ENCODE measurements at places on chromosomes 12 and 14.
A peak's percentile ranks its signal among the peaks of the same experiment; 100 is the strongest.

DNA sequence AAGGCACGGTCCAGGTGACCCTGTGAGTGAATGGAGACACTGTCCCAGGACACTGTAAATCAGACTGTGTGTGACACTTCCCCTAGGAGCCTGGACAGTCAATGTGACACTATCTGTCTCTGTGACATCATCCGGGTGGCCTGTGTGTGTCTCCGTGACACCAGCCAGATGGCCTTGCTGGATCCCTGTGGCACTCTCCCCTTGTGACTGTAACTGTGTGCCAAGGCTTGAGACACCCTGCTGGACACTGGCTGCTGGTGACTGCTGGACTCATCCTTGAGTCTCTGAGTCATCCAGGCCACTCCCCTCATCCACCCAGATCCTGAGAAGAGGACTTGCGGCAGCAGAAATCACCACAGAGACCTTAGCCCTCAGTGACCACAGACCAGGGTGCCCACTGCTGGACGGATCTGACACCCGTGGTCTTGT lies 51.6 kb downstream of the MVK start:
- DNase-seq = no peak

DNA sequence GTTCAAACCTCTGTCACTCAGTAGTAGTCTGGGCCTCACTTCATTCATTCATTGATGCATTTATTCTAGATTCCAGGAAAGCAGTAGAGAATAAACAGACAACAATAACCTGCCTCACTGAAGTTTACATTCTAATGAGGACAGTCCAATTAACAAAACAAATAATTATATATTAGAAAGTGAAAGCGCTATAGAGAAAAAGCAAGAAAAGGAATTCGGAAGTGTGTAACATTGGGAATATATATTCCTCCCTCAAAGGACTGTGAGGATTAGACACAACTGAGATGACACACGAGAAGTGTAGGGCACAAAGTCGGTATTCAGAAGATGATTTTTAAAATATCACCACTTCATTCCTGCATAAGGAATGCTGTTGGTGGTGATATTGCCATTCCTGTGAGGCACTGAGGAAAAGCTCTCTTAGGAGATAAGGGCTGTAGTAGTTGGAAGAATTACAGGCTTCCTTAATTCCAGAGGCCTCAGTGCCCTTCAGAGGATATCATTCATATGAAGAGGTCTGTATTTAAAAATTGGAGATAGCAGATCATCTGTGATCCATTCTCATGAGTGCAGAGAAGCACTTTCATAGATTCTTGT lies 3.9 kb upstream of the DUSP6 start:
- no peak for DNase-seq

DNA sequence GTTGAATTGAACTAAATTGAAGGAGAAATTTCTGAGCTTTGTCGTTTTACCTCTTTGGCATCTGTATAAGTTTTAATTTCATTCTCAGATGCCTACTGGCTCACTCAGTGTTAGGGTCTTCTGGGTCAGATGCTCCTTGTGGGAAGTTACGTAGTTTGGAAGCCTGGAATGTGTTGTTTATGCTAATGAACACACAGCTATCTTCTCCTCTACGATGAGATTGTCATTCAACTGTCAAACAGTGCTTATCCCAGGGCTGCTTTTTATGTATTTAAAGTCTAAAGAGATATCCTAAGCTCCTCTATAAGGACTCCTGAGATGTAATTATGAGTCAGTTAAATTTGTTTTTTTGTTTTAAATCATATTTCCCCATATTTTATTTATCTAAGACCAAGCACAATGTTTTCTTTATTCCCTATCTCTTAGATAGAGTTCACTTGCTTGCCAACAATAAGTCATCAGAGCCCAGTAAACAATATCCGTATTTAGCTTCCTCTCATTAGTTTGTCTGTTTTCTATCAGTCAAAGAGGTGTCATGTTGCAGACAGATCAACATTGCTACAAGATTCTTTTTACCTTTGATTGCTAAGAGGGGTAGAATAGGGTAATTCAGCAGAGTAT lies 368.0 kb upstream of the PDE3A start:
- no peak for DNase-seq

DNA sequence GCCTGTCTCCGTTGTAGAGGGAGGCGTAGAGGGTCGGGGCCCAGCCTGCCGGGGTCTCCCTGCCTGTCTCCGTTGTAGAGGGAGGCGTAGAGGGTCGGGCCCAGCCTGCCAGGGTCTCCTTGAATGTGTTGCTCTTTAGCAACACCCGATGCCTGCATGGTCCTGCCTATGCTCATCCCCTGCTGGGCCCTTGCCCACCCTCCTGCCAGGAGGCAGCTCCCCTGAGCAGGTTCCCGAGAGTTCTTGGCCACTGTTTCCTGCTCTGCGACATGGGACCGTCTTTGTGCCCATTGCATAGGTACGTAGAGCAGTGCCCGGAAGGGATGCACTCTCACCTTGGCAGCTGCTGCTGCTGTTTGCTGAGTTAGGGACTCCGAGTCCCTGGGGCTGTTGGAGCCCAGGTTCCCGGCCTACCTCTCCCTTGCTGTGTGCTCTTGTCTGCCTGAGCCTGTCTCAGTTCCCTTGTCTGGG lies 3.3 kb downstream of the KIF26A start:
- no peak for DNase-seq

GRCh38 chr14:84420221-84420620 lies 1109.7 kb upstream of the FLRT2 start:
- DNase-seq = no peak

DNA sequence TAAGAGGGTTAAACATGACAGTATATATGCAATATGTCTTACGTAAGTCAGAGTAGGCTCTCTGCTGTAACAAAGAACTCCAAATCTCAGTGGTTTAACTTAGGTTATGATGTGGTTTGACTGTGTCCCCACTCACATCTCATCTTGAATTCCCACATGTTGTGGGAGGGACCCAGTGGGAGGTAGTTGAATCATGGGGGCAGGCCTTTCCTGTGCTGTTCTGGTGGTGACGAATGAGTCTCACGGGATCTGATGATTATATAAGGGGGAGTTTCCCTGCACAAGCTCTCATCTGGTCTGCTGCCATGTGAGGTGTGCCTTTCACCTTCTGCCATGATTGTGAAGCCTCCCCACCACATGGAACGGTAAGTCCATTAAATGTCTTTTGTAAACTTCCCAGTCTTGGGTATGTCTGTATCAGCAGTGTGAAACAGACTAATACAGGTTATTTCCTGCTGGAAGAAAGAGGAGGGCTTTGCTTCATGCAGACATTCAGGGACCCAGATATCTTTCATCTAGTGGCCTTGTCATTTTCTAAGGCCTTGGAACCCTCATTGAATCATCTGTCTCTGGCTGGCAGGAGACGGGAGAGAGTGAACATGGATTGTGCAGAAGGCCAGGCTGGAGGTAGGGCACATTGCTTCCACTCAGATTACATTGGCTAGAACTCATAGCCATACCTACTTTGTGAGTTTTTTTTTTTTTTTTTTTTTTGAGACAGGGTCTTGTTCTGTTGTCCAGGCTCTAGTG lies 96.1 kb downstream of the CRADD start:
- DNase-seq = peak; percentile 41

DNA sequence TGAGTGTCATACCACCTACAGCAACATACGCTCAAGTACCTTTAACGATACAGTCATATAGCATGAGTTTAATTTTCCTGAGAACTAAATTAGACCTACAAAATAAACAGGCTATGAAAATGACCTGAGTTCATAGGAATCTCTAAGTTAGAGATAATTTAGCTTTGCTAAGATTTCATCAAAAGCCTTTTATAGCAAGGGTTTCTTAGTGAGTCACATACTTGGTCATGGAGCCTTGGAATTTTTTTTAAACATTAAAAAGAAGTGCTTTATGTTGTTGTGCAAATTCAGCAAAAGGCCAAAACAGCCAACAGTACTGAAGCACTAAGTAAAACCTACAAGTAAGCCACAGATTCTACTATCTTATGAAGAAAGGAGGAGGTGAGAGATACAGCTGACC lies 93.6 kb upstream of the FERMT2 start:
- no peak for DNase-seq

GRCh38 chr14:61050417-61050816 lies 69.4 kb downstream of the SLC38A6 start:
- no peak for DNase-seq

DNA sequence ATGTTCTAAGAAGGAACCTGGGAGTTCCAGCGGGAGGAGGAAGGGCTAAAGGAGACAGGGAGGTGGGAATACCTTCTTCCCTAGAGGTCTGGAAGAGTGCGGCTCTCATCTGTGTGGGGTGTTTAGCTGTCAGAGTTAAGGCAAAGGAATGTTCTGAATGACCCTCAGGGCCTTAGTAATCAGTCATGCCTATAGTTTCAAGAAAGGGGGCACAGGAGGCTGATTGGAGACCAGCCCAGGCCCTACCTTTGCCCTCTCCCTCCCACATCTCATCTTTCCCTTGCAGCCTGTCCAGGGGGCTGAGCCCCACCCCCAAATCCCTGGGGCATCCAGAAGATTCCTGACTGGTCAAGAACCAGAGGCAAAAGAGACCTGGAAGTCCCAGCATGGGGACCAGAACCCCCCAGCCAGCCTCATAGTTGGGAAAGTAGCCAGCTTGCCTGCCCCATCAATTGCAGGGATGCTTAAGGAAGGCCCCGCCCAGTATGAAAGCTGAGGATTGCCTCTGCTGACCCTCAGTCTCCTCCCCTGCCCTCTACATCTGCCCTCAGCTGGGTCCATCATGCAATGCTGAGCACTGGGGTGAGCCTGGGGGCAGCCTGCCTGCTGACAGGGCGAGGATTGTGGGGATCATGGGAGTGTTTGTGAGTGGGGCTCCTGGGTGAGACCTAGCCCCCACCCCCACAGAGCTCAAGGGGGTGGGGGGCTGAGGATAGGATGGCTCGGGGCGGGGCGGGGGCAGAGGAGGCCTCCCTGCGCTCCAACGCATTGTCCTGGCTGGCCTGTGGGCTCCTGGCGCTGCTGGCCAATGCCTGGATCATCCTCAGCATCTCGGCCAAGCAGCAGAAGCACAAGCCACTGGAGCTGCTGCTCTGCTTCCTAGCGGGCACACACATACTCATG lies 1.8 kb downstream of the GPR162 start:
- DNase-seq = no peak

DNA sequence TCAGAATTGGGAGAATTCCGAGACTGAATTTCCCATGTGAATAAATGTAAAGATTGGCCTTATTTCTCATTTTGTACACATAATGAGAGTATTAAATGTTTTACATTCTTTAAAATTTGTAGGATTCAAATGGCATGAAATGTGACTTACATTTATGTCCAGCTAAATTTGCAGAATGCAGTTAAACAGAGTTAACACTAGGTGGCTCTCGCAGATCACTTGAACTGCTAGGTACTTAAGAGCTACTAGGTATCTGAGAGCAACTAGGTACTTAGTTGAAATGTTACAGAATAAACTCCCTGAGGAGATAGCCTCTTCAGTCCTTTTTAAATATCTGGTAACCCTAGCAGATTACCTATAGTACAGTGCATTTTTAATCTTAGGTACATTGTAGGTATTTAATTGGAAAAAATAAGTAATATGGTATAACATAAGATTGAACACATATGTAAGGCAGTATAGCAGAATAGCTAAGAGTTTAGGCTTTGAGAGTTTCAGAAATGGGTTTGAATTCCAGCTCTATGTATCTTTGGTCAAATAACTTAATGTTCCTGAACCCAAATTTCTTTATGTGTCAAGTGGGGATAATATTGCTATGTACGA lies 73.8 kb downstream of the KIAA0586 start:
- peak; percentile 21 for DNase-seq

DNA sequence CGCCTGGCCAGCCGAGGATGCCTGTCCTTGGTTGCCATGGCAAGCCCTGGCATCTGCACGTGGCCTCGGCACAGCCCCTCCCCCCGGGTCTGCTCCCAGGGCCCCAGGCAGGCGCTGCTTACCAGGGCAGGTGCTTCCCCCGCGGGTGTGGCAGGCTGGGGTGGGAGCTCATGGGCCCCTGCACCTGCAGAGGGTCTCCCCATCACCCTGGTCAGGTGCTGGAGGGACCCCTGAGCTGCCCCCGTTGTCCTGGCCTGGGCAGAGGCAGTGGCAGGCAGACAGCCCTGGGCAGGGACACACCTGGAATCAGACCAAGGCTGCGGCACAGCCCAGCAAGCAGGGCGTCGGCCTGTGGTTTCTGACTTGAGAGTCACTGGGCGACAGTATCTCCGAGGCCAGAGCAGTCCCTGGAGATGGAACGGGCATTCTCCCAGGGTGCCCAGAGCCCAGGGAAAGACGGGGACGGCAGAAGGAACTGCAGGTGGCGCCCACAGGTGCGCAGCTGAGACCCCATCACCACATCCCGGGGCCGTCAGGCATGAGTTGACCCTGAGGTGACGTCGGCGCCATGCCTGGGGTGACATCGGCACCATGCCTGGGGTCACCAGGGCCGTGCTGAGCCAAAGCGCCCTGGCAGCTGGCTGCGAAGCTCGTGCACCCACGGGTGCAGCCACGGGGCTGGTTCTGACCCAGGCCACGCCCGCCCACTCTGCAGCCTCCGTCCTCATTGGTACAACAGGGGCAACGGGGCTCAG lies 56.1 kb upstream of the FBRSL1 start:
- no peak for DNase-seq

DNA sequence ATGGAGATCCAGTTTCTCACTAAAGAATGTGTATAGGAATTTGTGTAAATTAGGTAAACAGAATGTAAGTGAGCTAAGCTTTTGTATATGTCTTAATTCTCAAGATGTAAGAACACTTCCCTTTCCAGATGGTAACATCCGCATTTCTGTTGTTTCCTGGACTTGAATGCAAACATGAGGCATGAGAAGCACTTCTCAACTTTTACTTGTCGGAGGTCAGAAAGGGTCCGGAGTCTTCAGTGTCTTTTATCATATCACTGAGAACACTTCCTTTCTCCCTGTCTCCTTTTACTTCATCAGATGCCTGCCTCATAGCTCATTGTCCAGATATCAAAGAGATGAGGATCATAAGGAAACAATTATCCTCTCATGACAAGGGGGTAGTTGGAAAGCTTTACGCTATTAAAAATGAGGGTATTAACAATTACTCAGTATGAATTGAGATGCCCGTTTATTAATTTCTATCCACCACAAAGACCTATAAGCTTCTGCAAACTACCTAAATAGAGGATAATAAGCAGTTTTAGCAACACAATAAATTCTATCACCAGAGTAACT lies 214.1 kb upstream of the FLRT2 start:
- DNase-seq = no peak

DNA sequence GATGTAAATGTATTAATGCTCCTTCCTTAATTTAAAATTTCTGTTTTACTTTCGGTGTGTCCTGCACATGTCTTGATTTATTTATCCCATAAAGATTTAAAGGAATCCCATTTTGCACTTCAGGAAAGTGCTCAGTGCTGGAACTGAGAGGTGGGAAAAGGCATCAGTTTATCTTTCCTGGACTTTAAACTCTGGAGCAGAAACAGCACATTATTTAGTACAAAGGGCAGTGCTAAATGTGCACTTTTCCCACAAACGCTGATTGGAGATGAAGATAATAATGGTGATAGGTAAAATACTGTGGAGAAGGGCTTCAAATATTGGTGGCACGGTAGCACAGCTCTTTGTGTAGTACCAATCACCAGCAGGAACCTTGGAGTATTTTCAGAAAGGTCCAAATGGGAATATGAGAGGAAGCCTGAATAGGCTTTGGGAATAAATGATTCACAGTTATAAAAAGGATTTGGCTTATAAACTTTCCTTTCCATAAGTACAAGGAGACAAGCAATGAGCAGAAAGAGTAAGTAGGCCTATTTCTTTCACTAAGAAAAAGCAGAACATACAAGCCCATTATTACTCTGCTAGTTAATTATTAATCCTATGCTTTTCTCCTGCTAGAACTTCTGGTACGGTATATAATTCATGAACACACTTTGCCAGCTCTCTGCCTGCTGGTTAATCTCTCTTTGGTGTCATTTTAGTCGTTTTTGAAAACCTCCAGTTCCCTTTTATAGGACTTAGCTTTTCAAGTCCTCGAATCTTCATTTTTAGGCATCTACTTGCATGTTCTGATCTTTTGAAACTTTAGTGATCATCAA lies 58.3 kb downstream of the SLC15A5 start:
- no peak for DNase-seq

Data from activated CD4-positive, alpha-beta T cell treated with anti-CD3 and anti-CD28 coated beads for 24 hours (primary cell).